Nasal cavity respiratory epithelium epithelial cell of viscerocranial mucosa (primary cell): ENCODE measurements at places on chromosomes 12 and 14. TPM values are rescaled to one million over a fixed set of nuclear protein-coding genes. Genes with fewer than 3 reads are reported as not detected.

Gene OTOGL
- under 0.01 TPM in 1 of 2 replicates, not detected in the other for total RNA-seq

Gene BATF
- 9.6 TPM in 1 of 2 replicates, not detected in the other for total RNA-seq

Gene DHH
- under 0.01 TPM in 1 of 2 replicates, not detected in the other for total RNA-seq

Gene SOAT2
- not detected in 2 replicates for total RNA-seq

Gene SLC35F4
- 0.21 TPM in 1 of 2 replicates, not detected in the other for total RNA-seq

Gene C1RL
- 10.6 and 23.3 TPM in 2 replicates for total RNA-seq

Gene SLC25A47
- total RNA-seq = 0.07 TPM in 1 of 2 replicates, not detected in the other

Gene FAM90A1
- 0.28 TPM in 1 of 2 replicates, not detected in the other for total RNA-seq

Gene CACNA2D4
- under 0.01 and 0.07 TPM in 2 replicates for total RNA-seq

Gene NRXN3
- under 0.01 and 0.07 TPM in 2 replicates for total RNA-seq

Gene TAS2R9
- 0.14 TPM in 1 of 2 replicates, not detected in the other for total RNA-seq

Gene EIF2S3B
- 0.68 and 7.4 TPM in 2 replicates for total RNA-seq

Gene CARMIL3
- 0.34 and 0.50 TPM in 2 replicates for total RNA-seq

Gene SMIM10L1
- total RNA-seq = 3.8 and 5.2 TPM in 2 replicates

Gene CLEC2B
- total RNA-seq = 4.1 and 5.0 TPM in 2 replicates

Gene OR4E2
- total RNA-seq = not detected in 2 replicates

Gene CLEC4D
- not detected in 2 replicates for total RNA-seq
